ENCODE measurements at places on chromosomes 1 and 21.

DNA sequence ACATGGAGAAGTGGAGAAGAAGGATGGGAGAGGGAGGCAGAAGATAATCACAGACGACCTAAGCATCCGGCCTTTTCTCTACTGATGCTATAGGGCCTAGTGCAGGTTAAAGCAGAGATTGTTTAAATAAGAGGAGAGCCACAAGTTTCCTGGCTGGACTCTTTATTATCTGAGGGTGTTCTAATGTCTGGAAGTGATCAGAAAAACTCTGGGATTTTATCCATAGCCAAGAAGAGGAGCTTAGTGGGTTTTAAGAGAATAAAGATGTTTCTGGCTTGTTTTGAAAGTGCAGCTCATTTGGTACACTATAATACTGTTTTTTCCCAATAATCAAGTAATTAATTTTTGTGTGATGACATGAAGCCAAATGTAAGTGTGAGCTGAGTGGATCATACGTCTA lies 419.0 kb downstream of the PTBP2 start:
- no peak for DNase-seq

- DNase-seq = no peak
Observed at GRCh38 chr1:7454052-7454815, 316.9 kb upstream of the VAMP3 start.

DNA sequence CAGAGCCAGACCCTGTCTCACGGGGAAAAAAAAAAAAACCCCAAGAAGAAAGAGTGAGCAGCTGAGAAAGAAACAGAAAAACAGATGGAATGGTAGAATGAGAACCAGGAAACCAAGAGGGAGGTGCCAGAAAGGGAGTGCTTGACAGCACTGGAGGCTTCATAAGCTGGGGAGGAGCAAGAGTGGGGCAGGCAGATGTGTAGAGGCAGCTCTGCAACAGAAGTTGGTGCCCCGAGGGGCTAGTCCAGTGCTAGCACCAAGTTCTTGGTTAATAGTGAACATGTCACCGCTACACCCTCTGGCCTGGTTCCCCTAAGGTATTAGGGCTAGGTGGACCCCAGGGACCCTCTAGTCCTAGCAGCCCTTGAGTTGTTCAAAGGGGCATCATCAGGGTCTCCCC lies 98.0 kb downstream of the TGFBR3 start:
- no peak for DNase-seq

DNA sequence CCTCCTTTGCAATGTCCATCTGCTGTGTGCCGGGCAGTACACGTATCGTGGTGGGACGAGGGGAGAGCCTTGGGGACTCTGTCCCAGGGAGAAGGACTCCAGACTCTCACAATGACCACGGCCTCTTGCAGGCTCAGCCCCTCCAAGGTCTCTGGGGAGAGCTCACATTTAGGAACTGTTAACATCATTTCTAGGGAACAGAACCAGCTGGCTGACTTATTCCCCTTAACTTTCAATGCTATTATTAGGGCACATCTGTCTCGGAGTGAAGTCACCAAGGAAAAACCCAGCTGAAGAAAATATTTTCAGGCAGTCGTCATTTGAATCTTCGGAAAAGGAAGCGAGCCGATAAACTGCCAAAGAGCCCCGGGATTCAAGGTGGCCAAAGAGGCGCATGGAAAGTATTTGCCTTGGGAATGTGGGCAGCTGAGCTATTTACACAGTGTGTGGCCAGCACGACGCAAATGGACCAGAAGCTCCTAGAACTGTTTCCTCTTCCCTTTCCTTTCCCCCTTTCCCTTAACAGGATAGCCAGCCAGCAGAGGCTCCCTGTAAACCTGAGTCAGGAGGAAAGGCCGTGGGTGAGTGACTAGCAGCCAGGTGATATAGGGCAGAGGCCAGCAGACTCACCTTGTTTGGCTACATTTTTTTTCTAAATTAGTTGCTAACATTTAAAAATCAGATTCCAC lies 74.5 kb downstream of the ITPKB start:
- no peak for DNase-seq

DNA sequence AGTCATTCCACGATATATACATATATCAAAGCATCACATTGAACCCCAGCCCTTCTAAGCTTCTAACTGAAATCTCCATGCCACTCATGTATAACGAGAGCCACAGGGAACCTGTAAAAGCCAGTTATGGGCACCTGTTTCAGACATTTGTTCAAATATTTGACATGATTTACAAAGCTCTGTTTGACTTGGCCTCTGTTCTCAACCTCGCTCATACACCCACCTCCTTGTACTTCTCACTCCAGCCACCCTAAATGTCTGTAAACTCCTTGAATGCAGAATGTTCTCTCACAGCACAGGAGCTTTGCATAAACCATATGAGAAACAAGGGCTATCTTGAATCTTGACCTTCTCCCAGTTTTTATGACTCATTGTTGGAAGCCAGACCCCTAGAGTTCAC lies 36.9 kb upstream of the CD2 start:
- DNase-seq = no peak

- DNase-seq = no peak
Observed at GRCh38 chr1:194442901-194443575, 1256.6 kb upstream of the B3GALT2 start.

DNA sequence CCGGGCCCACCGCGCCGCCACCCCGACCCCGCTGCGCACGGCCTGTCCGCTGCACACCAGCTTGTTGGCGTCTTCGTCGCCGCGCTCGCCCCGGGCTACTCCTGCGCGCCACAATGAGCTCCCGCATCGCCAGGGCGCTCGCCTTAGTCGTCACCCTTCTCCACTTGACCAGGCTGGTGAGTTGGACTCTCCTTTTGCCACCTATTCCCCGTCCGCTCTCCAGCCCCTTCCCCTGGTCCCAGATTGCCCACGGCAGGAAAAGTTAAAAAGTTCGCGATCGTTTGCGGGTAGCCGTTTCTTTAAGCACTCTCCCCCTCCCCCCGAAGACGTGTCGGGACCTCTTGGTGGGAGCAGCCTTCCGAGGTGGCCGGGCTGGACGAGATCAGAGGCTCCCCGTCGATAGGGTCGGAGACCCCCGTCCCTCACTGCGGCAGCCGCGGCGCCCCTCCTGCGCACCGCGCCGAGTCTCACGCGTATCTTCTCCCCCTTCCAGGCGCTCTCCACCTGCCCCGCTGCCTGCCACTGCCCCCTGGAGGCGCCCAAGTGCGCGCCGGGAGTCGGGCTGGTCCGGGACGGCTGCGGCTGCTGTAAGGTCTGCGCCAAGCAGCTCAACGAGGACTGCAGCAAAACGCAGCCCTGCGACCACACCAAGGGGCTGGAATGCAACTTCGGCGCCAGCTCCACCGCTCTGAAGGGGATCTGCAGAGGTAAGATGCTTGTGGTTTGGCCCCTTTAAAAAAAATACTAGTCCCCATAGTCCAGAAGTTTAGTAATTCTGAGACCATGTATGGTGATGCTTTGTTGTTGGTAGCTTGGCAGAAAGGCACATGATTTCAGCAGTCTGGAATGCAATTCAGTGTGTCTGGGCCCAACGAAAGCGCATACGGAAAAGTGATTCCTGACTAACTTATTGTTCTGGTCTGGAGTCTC lies 576 bp downstream of the CCN1 start:
- peak; percentile 67 for DNase-seq

DNA sequence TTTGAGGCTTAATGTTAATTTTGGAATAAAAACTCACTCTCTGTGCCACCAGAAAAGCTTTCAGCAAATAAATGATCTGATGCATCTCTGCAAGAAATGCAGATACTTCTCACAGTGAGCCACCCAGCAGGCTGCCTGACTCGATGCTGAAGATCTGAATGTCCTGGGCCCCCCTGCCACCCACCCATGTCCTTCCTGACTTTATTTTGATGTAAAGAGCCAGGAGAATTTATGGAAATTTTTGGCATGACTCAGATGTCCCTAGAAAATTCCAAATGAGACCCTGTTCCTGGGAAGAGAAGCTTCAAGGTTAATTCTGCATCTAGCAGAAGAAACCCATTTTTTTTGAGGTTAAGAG lies 62.8 kb upstream of the COA6 start:
- DNase-seq = no peak

- no peak for DNase-seq
Observed at GRCh38 chr21:46287541-46287940, 1.4 kb downstream of the YBEY start.

- no peak for DNase-seq
Observed at GRCh38 chr1:54212872-54213271, 12.9 kb downstream of the MRPL37 start.

GRCh38 chr1:9655836-9656235 lies 4.3 kb downstream of the PIK3CD start:
- DNase-seq = no peak

GRCh38 chr1:209554761-209555611 lies 28.5 kb upstream of the CAMK1G start:
- DNase-seq = no peak

- DNase-seq = no peak
Observed at GRCh38 chr1:161260376-161261260, 2.1 kb downstream of the PCP4L1 start.

GRCh38 chr1:6188466-6188865 lies 8.3 kb upstream of the CHD5 start:
- DNase-seq = no peak

DNA sequence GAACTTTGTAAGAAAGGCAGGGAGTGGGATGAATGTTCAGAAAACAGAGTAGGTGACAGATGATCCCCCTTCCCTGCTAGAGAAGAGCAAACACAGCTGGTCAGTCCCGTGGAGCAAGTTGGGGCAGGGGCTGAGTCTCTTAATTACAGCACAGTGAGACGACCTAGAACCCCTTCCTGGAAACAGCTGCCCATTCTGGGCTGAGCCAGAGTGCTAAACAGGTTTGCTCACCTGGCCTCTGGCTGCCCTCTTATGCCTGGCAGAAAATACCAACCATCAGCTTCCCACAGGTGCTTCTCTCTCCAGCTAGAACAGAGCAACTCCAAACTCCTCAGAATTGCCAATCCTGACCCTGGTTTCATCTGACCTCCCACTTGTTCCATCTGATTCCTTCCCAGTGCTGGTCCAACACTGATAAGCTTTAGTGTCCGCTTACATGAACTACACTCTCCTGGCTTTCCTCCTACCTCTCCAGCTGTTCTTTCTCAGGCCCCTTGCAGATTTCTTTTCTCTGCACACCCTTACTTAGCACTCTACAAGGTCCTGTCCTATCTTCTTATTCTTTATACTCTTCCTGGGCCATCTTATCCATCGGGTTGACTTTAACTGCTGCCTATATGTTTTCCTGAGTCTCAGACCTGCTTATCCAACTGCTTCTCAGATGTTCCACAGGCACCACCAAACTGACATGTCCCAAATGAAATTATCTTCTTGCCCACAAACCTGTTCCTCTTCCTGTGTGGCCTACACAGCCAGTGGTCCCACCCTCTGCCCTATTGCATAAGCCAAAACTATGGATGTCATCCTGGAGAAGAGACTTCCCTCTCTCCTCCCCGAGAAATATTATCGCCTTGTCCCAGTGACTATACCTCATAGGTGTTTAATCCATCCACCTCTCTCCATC lies 22.6 kb upstream of the COL9A2 start:
- no peak for DNase-seq

- no peak for DNase-seq
Observed at GRCh38 chr1:154270833-154271232, 1.6 kb upstream of the HAX1 start.

- no peak for DNase-seq
Observed at GRCh38 chr1:171219346-171220080, 28.8 kb upstream of the FMO1 start.

- no peak for DNase-seq
Observed at GRCh38 chr1:38533772-38534472, 325.6 kb downstream of the RRAGC start.

- DNase-seq = no peak
Observed at GRCh38 chr1:236951672-236952071, 52.6 kb downstream of the MT1HL1 start.

- DNase-seq = no peak
Observed at GRCh38 chr1:220067269-220068204, 21.2 kb upstream of the EPRS1 start.

- no peak for DNase-seq
Observed at GRCh38 chr1:207830788-207831187, 78.9 kb downstream of the CD46 start.

- DNase-seq = no peak
Observed at GRCh38 chr1:17403081-17403480, 31.1 kb downstream of the PADI6 start.

DNA sequence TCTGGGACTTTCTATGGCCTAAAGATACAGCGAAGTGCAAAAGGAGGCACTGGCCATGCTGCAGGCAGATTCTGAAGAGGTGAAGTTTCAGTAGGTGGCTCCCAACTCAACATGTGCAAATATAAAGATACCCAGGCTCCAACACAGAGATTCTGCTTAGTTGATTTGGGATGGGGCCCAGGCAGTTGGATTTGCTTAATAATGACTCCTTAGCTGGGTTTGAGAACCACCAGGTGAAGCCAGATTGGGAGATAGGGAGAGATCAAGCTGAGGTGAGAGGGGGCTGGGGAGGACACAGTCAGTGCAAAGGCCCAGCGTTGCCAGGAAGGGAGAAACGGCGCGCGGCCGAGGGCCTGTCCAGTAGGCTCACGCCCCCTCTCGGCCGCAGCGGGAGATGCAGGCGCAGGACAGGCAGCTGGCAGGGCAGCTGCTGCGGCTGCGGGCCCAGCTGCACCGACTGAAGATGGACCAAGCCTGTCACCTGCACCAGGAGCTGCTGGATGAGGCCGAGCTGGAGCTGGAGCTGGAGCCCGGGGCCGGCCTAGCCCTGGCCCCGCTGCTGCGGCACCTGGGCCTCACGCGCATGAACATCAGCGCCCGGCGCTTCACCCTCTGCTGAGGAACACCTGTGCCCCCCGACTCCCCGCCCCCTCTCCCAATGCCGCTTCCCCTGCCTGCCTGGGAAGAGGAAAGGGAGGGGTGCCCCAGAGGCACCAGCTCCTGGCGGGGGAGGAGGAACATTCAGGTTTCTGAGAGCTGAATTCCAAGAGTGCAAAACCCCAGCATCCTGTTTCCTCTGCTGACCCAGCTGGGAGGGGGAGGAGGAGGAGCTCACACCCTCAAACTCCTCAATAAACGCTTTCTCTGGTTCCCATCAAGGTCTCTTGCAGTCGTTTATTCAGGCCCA lies 1.2 kb downstream of the FAM167B start:
- no peak for DNase-seq

GRCh38 chr1:67018574-67018973 lies 35.4 kb downstream of the SLC35D1 start:
- no peak for DNase-seq

GRCh38 chr1:208369045-208369444 lies 124.9 kb upstream of the PLXNA2 start:
- no peak for DNase-seq

DNA sequence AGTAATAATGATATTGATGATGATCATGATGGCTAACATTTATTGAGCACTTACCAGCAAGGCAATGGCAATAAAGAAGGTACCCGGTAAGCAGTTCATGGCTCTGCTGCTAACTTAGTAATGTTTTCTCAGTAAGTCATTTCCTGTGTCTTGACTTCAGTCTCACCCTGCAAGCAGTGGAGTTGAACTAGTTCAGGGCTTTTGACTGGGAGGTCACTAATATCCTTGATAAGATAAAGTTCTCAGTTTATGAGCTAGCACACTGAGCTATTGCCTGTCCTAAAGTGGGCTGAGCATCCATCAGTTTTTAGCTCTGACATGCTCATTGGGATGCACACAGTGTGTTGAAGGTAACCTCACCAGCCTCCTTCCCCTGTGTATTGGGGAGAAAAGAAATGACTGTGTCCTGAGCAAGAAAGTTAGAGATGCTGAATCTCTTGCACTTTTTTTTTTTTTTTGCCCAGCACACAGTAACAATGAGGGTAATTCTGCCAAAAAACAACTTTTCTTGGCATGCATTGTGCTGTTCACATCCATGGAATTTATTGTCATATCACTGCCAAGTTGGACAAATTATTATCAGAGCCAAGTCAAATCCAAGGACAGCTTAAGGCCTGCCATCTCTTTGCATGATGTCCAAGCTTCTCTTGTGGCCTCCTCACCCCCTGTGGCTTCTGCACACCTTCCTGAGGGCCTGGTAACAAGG lies 55.5 kb upstream of the GADD45A start:
- no peak for DNase-seq

- DNase-seq = no peak
Observed at GRCh38 chr1:161494091-161494735, 11.0 kb upstream of the FCGR2A start.

Measured in GOT3 (cell line).